Stimulated activated CD8-positive, alpha-beta memory T cell treated with anti-CD3 and anti-CD28 coated beads, Interleukin-4, amount 100 ng/mL, for 4 hours (primary cell): ENCODE measurements at places on chromosomes 4 and X.

DNA sequence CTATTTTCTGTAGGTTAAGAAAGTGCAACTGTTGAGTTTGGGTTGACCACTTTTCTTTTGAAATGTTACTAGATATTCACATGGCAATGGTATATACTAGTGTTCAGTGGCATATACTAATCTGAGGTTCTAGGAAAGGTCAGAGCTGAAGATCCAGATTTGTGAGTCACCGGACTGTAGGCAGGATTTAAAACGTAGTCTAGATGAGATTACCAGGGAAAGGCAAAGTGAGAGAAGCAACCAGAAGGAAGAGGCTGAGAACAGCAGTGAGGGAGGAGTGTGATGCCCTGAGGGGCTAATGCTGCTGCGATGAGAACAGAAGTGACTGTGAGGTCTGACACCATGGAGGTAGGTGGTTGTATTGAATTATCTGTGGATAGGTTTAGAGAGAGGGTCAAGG lies 9.7 kb upstream of the PLA2G12A start:
- DNase-seq: no peak

DNA sequence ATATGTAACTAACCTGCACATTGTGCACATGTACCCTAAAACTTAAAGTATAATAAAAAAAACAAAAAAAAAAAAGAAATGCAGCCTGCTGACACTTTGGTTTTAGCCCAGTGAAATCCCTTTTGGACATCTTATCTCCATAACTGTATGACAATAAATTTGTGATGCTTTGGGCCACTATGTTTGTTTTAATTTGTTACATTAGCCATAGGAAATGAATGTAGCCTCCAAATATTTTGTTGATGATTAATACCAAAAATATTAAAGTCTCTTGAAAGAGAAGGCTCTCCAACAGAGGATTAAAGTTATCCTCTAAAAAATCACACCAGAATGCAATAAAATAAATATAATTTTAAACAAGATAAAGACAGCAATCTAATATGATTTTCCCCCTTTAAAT lies 852.7 kb upstream of the SLIT2 start:
- no peak for DNase-seq

DNA sequence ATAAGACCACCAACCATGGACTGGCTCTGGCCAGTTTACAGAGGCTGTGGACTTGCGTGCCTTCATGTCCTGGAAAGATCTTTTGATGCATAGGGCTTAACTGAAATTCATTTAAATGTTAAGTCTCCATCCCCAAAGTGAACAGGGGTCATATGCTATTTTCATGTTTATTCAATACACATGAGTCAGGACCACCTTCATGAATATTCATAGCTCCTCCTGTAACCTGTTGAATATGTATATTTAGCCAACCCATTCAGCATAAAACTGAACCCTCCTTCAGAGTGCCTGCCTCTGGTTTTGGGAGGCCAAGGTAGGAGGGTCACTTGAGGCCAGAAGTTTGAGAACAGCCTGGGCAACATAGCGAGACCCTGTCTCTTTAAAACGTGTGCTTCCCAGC lies 7.1 kb downstream of the CTPS2 start:
- no peak for DNase-seq

DNA sequence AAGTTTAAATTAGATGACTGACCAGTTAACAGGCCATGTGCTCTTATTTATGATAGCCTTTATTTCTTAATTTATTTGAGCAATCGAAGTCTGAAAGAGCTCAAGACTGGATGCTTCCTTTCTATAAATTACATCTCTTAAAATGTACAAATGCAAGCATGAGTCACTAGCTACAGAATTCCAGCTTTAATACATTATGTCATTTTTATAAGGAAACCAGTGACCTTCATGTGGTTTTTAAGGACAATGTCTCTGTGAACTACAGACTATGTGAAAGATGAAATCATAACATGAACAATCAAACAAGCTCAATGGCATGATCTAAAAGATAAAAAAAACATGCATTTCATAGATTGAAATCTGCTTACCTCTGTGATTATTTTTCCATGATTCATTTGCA lies 15.4 kb downstream of the HTR2C start:
- no peak for DNase-seq

DNA sequence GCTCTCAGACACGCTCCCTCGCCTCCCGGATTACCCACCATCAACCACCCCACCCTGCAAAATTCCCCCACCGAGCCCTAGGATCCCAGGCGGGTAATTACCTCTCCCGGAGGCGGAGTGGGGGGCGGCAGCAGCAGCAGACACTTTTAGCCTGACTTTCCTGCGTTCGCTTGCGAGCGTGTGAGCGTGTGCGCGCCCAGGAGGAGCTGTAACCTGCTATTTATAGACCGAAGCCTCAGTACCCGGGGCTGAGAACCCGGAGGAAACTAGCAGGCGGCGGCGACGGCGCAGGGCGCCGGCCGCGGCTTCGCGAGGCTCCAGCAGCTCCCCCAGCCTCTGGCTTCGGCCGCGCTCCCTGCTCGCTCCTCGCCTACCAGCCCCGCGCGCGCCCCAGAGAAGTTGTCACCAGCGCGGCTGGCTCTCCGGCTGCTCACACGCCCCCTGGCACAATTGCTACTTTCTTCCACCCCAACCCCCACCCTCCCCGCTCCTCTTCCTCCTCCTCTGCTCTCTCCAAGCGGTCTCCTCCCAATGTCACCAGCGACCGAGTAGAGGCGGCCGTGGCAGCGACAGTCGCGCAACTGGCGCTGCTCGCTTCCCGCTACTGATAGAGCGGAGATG lies at the start of gene INPP4B:
Gene INPP4B (minus strand): TSS at position 194 of the 621 bp plus-strand sequence.
- DNase-seq: no peak

- DNase-seq: no peak
Observed at GRCh38 chr4:26260571-26260970, 60.2 kb upstream of the RBPJ start.
